ENCODE measurements at places on chromosomes 6 and 20. TPM values are rescaled to one million over a fixed set of nuclear protein-coding genes. Genes with fewer than 3 reads are reported as not detected.

Gene PCMTD2
- polyA plus RNA-seq = 13.1 TPM

Gene CTSZ
- polyA plus RNA-seq = 156 TPM

Gene CPNE5
- 0.10 TPM for polyA plus RNA-seq

Gene RAB23
- polyA plus RNA-seq = 6.7 TPM

Gene ABHD16B
- polyA plus RNA-seq = not detected

Gene GOPC
- polyA plus RNA-seq = 21.0 TPM

Gene RIPOR3
- polyA plus RNA-seq = not detected

DNA sequence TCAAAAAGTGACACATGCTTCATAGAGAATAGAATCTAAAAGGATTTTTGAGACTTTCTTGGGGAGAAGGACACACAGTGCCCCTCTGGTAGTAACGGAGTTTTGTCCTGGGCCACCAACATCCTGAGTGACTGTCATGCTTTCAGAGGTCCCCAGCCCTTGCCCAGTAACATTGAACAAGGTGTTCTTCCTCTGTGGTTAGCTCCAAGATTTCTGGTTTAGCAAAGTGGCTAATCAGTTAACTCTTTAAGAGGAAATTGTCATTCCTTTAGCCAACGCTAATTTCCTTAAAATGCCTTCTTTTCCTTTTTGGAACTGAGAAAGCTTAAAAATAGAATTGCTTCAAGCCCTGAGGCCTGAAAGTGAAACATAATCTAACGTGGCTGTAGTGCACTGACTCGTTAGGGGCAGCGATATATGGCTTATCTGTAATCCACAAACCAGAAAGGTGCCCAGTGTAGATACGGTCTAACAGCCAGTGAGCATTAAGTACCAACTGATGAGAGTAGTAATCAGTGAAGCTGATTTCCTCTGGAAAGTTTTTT is 7.8 kb downstream of the E2F3 start:
- DNase-seq = no peak

DNA sequence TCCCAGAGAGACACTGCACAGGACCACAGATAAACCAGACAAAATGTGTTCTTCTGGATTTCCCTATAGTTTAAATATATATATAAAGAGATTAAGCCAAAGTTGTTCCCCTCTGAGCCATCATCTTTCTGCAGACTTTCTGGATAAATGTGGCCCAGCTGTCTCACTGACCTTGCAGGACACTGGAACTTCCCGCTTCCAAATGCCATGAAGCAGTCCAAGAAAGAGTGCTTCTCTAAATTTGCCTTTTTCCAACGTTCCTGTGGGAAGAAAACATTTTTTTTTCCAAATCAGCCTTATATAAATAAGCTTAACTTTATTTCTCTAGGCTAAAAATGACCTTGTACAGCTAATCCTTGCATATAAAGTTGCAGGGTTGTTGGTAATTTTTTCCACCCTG is 65.7 kb downstream of the CYP39A1 start:
- DNase-seq = no peak

GRCh38 chr20:33400812-33401183 is 521 bp downstream of the CDK5RAP1 start:
- DNase-seq = peak; percentile 27

- DNase-seq = peak; percentile 85
These were observed 49.4 kb upstream of the CD83 start for GRCh38 chr6:14068133-14068532.

- peak; percentile 77 for DNase-seq
These were observed 54.7 kb downstream of the NDUFAF5 start for GRCh38 chr20:13839421-13840092.

GRCh38 chr20:1299522-1299921 is 29.4 kb downstream of the SDCBP2 start:
- DNase-seq = no peak

- no peak for DNase-seq
These were observed 1.9 kb downstream of the EBF4 start for GRCh38 chr20:2694519-2694918.

DNA sequence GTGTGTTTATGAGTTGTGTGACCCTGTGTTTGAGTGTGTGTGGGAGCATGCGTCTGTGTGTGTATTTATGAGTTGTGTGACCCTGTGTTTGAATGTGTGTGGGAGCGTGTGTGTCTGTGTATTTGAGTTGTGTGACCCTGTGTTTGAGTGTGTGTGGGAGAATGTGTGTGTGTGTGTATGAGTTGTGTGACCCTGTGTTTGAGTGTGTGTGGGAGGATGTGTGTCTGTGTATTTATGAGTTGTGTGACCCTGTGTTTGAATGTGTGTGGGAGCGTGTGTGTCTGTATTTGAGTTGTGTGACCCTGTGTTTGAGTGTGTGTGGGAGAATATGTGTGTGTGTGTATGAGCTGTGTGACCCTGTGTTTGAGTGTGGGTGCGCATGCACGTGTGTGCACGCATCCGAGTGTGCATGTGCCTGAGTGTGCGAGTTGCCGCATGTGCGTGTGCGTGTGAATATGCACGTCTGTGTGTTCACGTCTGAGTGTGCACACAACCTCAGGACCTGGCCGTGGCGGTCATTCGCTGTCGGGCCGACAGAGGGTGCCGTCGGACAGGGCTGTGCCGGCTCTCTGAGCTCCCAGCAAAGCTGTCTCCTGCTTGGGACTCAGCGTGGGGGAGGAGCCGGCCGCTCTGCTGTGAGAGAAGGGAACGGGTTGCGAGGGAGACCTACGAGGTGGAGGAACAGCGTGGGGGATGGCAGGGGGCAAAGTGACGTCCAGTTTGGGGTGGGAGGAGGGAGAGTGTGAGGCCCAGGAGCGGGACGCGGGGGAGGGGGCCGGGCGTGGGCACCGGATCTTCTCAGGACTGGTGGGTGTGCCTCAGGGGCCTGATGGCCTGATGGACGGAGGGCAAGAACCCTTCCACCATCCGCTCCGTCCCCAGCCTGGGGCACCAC is 19.7 kb downstream of the SLC17A9 start:
- peak; percentile 64 for DNase-seq

GRCh38 chr6:79775222-79775621 is 144.1 kb downstream of the SH3BGRL2 start:
- no peak for DNase-seq

DNA sequence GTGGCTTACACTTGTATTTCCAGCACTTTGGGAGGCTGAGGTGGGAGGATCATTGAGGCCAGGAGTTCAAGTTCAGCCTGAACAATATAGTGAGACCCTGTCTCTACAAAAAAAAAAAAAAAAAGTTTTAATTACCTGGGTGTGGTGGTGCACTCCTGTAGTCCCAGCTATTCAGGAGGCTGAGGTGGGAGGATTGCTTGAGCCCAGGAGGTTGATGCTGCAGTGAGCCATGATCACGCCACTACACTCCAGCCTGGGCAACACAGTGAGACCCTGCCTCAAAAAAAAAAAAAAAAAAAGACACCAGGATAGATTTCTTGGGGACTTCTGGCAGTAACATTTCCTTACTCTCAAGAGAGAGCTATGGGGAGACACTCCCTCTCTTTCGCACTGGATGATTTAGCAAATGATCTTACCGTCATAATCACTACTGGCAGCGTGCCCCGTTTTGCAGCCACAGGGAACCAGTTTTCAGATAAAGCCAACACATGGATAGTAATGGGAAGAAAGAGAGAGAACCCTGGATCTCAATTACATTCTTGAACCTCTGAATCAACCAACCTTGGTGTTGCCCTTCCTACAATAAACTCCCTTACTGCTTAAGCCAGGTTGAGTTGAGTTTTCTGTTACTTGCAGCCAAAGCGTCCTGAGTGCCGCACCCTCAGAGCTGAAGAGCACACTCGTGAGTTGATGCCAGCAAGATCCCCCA is 18.1 kb upstream of the PTPN1 start:
- peak; percentile 42 for DNase-seq

GRCh38 chr6:57182017-57182432 is 9.9 kb downstream of the BAG2 start:
- no peak for DNase-seq

- DNase-seq = no peak
These were observed 5.4 kb downstream of the METTL24 start for GRCh38 chr6:110352563-110353262.

DNA sequence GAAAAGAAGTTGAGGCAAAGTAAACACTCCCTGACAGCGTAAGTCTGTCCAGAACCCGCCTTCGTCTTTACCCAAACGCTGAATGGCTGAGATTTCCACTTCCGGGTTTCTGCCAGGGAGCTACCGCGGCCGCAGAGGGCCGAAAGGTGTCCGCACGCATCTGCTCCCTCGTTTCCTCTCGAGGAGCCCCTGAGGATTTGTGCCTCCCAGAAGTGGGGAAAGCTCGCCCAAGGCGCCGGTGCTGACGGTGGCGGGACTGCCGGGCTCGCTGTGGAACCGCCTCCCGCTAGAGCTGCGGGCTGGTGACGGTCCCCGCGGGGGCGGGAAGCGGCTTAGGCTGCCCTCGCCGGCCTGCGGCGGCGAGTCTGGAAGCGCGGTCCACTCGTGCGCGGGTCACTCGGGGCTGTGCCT is 1760.2 kb upstream of the DEFB115 start:
- DNase-seq = no peak

DNA sequence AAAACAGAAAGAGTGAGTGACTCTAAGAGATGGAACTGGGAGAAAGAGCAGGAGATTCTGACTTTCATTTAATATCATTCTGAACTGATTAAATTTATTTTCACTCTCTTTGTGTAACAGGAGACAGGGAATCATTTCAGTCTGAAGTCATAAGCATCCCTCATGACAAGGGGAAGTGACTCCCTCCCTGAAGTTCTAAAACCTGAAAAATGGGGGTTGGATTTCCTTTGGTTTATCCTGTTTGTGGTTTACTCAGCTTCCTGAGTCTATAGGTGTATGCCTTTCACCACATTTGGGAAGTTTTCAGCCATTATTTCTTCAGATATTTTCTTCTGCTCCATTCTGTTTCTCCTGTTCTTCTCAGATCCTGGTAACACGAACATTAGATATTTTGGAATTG is 3.4 kb upstream of the FKBP1A start:
- peak; percentile 25 for DNase-seq

GRCh38 chr20:52978851-52979250 is 6.7 kb downstream of the TSHZ2 start:
- peak; percentile 48 for DNase-seq

DNA sequence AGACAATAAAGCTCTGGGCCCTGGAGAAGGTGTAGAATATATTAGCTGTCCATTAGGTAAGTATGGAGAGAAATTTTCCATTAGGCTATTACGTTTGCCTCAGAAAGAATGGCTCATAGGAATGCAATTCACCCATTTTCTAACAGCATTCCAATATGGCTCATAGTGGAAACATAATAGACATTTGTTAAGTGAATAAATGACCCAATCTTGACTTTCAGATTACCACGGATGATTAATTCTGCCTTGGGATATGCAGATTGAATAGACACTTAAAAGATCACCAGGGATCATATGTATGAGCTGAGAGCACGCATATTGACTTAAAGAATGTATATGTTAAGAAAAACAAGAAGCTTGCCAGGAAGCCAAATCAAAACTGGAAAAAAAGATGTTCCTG is 209.1 kb upstream of the CDYL start:
- peak; percentile 66 for DNase-seq

GRCh38 chr20:14657266-14658005 is 320.0 kb upstream of the FLRT3 start:
- DNase-seq = no peak

DNA sequence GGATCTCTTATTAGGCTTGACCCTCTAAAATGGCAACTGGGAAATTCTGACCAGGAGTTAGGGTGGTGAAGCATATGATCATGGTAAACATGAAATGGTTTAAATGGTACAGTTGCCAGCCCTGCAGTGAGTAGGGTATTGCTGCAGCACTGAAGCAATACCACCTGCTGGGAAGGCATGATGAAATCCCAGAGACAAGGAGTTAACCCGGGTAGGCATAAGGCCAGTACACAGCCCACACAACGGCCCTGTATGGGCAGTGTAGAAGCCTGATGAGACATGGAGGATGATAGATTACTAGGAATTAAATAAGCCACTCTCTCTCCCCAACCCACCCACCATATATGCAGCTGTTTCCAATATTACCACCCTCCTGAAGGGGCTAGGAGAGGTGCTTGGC is 197.4 kb upstream of the MOCS1 start:
- no peak for DNase-seq

GRCh38 chr20:44344723-44345122 is 7.9 kb downstream of the R3HDML start:
- no peak for DNase-seq

DNA sequence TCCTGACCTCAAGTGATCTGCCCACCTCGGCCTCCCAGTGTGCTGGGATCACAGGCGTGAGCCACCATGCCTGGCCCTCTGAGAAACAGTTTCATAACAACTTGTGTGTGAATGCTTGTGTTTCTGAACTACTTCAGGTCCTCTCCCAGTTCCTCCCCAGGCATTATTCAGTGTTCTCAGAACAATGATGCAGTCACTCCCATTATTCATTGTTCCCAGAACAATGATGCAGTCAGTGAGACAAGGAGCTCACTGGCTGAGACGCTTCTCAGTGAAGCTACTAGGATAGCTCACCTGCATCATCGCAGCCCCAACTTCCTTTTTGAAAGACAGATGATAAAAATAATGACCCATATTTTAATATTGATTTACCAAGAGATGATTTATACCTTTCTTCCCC is 71.5 kb downstream of the NDUFAF5 start:
- peak; percentile 74 for DNase-seq

GRCh38 chr20:4038047-4038459 is 22.7 kb upstream of the RNF24 start:
- DNase-seq = peak; percentile 75

- no peak for DNase-seq
These were observed 120.7 kb downstream of the DST start for GRCh38 chr6:56521976-56522375.

DNA sequence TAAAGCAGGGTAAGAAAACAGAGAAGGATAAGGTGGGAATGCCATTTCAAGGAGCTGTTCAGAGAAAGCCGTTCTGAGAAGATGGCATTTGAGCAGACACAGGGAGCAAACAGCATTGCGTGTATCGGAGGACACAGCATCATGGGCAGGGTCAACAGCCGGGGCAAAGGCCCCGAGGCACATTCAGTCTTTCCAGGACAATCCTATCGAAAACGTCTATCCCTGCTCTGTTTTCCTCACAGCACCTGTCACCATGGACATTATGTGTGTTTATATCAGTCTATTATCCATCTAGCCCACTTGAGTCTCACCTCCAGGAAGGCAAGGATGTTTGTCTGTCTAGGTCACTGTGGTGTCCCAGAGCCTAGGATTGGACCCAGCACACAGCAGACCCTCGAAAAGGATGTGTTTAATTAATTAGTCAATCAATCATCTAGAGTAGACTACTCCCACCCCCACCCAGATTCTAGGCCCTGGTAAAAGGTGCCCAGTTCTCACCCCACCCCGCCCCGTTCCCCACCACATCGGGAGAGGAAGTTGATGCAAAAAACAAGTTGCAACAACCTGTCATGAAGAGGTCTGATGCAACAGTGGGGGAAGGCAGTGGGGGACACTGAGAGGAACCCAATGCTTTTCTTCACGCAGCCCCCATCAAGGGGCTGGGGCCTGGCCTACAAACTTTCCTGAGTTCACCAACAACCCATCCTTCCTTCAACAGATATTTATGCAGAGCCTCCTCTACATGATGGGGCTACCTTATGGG is 66.6 kb downstream of the PREX1 start:
- no peak for DNase-seq
